ENCODE measurements at places on chromosomes 7 and 10. TPM values are rescaled to one million over a fixed set of nuclear protein-coding genes. Genes with fewer than 3 reads are reported as not detected.

Gene EBLN1
- not detected for polyA plus RNA-seq

- peak; percentile 57 for DNase-seq
Observed at GRCh38 chr10:43606323-43607198, at the start of gene ZNF485. Gene ZNF485, plus strand, starts transcription at chr10:43606438. Its CDS starts 613 bp downstream, at chr10:43607051.

GRCh38 chr7:72023926-72024325 is 388.2 kb downstream of the CALN1 start:
- DNase-seq = no peak

DNA sequence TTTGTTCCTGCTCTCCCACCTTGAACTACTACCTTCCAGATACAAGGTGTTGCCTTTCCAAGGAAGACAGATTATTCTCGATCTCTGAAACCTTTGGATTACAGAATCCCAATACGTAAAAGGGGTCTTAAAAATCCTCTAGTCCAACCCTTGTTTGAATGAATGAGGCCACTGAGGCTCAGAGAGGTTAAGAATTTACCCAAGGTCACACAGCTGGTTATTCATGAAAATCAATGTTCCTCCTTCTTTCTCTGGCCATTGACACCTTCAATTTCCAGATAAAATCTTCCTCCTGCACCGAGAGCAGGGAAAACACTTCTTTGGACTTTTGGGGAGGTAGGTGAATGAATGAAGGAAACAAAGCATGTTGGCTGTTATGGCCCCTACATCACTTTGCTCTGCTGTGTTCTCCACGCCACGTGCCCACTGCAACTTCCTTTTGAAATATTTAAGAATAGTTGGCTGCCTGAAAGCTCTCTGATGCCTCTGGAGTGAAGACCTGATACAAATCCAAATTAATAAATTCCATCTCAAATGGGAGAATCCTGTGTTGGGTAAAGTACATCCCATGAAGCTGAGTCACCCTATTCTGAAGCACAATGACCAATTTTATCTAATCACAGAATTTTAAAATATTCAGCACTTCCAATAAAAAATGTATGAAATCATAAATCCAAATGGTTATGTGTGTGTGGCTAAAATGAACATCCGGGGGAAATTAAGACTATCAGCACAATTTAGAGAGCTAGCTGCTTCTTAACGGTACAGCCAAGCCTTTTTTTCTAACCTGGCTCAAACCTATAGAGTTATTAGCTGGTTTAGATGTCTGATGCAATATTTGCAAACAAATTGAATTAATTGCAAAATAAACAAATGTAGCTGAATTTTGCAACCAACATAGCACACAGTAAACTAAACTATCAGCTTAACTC is 7.3 kb downstream of the SVIL start:
- DNase-seq = no peak

Gene C10orf71
- 0.09 TPM for polyA plus RNA-seq

Data from left renal cortex interstitium (tissue), 4 donors.